Lung microvascular endothelial cell (primary cell): ENCODE measurements at places on chromosomes 4 and X. TPM values are rescaled to one million over a fixed set of nuclear protein-coding genes. Genes with fewer than 3 reads are reported as not detected.

GRCh38 chr4:159105761-159106243, 2.9 kb downstream of the RAPGEF2 start:
- peak; percentile 90 for DNase-seq

GRCh38 chr4:76687746-76688448, 210.0 kb downstream of the SOWAHB start:
- no peak for DNase-seq

DNA sequence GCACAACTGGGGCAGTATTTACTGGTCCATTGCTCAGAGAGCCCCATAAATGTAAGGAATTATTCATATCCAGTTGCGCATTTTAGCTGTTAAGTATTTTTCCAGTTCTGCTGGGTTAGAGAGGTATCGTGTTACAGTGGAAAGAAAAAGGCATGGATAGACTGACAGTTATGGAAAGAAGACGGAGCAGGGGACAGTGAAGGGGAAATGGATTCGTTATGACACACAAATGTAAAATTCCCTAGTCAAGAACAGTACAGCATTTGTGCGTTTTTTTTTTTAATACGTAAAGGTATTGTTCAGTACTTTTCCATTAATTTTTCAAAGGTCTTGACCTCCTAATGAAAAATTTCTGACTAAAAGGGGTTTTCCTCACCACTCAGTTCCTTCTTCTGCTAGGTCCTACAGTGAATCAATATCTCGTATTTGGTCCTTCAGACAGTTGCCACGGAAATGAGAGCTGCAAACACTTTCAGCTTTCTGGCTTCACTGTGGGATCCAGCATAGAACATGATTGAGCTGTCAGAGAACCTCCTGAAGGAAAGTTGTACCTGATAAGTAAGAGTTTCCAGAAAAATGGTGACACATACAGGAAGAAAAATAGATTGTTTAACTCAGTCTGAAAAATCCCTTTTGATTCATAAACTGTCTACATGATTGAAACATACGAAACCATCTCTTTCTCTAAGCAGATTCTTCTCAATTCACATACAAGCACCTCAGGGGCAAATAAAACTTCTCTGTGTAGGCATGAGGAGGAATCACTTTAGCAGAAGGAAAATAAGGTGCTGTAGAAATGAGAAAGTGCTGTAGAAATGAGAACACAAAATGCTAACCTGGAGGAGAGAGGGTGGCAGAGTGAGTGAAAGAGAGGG, 21.8 kb upstream of the BBS12 start:
- DNase-seq: peak; percentile 85

Gene RASGEF1B
- total RNA-seq: under 0.01 TPM in 1 of 2 replicates, not detected in the other

DNA sequence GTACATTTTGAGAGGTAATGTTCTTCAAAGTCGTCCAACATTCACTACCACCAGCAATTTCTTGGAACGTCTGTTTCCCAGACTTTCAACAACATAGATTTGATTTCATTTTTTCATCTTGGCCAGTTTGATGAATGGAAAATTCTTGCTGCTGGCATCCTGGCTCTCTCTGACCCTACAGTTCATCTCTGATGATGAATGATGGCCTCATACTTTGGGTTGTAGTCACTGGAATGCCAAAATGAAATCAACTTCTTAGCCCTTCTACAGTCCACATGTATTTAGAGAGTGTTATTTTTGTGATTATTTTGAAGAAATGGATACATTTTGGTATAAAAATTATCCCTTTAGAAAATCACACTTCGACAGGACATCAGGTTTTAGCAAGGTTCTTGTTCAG, 8.8 kb downstream of the CHST7 start:
- DNase-seq: peak; percentile 45

GRCh38 chr4:77913348-77913747, 50.7 kb downstream of the MRPL1 start:
- DNase-seq: no peak

- DNase-seq: no peak
These were observed 45.8 kb upstream of the SERTM2 start for GRCh38 chrX:111465669-111466068.

Gene HAND2
- not detected in 2 replicates for total RNA-seq

Gene SYP
- total RNA-seq: under 0.01 TPM in 2 replicates

Gene UGT2B7
- not detected in 2 replicates for total RNA-seq

Gene CLCN5
- 4.6 and 6.3 TPM in 2 replicates for total RNA-seq

GRCh38 chrX:115948018-115948923, 222.3 kb upstream of the AGTR2 start:
- peak; percentile 67 for DNase-seq

Gene PPP1R2C
- not detected in 2 replicates for total RNA-seq

DNA sequence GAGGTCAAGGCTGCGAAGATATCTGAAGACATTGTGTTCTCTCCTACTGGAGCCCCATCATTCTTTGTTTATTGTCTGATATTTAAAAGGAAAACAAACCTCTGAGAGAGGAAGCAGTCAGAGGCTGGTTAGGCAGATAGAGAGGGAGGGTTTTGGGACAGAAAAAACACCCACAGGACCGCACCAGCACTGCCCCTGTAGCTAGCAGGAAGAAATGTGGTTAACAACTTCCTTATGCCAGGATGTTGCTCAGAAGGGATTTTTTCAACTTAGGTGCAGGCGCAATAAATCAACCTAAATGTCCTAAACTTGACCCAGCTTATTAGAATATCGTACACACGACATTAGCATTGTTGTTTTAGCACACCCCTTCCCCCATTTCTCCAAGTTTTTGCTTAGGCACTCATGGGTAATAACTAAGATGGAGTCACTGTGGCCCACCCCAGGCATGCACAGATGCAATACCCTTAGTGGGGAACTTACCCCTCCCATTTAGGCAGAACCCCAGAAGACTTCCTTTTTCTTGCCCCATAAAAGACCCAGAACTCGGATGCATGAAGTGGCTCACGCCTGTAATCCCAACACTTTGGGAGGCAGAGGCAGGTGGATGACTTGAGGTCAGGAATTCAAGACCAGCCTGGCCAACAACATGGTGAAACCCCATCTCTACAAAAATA, 2.8 kb upstream of the ZNF718 start:
- no peak for DNase-seq

DNA sequence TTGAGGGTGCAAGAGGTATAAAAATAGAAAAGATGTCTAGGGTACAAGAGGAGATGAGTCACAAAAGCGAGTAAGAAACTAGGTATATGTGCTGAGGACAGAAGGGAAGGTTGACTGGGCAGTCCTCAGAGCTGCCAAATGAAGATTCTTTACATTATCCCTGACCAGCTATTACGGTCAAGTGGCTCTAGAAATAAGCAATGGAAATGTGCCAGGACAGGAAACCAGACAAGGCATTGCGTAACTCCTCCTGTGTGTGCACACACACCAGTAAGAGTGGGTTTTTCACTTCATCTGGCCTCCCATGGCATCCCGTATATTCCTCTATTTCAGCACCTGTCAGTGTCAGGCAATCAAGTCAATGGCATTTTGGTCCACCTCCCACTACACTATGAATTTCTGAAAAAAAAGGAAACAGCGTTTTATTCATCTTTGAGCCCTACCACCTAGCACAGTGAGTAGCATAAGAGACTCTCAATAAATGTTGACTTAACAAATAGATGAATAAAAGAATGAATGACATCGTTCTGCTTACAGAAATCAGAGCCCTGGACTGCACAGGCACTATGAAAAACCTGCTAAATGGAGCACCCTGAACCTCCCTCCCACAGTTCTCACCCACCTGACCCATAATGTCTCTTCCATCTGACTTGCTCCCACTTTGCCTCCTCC, 62.6 kb upstream of the KLF3 start:
- DNase-seq: peak; percentile 60

DNA sequence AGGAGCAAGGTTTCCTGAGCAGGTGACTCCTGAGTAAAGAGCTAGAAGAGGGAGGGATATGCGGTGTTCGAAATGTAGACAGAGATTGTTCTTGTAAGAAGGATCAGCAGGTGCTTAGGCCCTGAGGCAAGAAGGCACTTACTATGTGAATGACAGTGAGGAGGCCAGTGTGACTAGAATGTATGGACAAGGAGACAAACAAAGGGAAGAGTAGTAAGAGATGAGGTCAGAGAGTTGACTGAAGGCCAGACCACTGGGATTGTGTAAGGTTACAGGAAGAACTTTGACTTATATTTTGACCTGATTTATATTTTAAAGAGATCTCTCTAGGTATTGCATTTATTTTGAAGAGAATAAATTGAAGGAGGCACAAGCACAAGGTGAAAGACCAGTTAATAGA, 118.4 kb upstream of the ENPEP start:
- DNase-seq: no peak

- peak; percentile 24 for DNase-seq
These were observed 46.8 kb downstream of the CRLF2 start for GRCh38 chrX:1165535-1166196.

DNA sequence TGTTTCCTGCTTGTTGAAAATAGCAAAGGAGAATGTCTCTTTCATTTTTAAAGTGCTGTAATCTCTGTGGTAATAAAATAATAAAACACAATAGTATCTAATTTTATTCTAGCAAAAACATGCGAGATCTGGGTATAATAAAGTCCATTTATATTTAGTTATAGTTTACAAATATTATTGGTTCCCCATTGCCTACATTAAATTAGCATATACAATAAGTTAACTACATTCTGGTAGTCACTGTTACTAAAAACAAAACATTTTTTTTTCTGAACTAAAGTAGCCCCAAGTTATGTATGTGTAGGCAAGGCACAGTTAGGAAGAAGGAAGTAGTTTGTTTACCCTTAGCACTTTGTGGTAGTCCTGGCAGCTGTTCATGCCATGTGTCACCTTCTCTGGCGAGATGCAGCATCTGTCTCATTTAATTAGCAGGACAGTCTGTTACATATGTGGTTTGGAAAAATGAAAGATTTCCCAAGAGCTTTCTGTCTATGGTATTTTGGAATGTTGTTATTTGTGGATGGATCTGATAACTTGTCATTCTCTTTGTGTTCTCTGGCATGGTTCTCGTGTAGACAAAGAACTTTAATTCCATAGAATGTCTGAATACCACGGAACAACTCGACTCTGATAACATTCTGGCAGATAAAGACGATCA, 231.3 kb upstream of the PITX2 start:
- DNase-seq: peak; percentile 73

GRCh38 chr4:6938647-6939271, 29.1 kb downstream of the TBC1D14 start:
- DNase-seq: no peak

Gene TEC
- total RNA-seq: 0.22 and 1.8 TPM in 2 replicates

Gene RBM47
- under 0.01 TPM in 1 of 2 replicates, not detected in the other for total RNA-seq

DNA sequence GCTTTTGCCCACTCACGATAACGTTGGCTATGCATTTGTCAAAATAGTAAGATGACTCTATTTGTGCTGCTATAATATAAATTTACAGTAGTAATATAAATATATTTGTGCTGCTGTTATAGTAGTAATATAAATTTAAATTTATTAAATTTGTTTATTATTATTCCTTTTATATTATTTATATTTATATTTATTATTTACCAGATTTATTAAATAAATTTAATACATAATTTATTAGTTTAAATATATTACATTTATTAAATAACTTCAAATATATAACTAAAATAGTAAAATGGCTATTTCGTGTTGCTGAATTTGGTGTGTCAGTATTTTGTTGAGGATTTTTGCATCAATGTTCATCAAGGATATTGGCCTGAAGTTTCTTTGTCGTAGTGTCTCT, 246.5 kb upstream of the FGF16 start:
- DNase-seq: no peak

Gene F8
- total RNA-seq: 3.7 and 20.8 TPM in 2 replicates

DNA sequence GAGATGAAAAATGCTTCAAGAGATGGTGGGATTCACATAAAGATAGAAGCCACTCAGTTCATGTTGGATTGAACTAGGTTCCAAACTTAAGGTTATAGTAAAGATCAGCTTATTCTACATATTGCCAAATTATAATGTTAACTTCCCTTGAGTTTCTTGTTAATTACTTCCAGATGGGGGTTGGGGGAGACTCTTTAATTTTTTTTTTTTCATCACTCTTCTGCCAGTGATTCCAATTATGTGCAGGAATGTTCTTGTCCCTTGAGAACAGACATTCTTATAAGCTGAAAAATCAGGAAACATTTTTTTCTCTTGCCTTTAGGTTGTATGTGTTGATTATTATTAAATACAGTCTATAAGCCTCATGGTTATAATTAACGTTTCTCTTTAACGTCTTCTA, 30.0 kb downstream of the MND1 start:
- DNase-seq: no peak
